Transverse colon (tissue), 4 donors: ENCODE measurements at places on chromosomes 2 and 18.

DNA sequence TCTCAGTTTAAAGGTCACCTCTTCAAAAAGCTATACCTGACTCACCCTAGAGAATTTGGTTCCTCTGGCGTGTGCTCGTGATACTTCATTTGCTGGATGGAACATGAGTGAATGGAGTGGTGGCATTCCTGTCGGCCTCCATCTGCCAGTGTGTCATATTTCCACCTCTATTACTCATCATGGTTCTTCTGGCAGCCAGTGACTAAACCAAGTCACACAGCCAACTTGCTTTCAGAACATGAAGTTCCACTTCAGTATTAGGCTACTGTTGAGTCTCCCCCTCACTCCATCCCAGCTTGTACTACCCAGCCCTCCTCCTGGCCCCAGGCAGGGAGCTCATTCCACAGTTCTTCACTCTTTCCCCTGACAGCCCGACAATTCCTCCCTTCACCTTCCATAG is 169.8 kb downstream of the MREG start:
- no peak for DNase-seq

DNA sequence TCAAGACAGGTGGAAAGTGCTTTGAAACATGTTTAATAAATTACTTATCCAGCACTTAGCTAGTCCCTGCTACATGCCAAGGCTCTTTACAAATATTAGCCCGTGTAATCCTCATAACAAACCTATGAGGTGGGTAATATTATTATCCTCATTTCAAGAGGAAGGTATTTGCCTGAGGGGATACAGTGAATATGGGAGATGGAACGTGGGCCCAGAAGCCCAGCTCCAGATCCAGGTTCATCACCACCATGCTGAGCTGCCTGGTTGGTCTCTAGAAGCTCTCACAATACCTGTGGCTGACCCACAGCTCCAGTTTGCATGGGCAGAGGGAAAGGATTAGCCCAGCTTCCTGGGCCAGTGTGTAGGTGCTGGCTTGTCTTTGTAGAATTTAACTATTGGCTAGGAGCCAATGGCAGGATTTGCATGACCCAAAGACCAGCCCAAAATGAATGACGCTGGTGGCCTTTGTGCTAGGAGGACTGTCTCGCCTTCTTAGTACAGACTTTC is 61.6 kb upstream of the ATP8B1 start:
- no peak for DNase-seq

DNA sequence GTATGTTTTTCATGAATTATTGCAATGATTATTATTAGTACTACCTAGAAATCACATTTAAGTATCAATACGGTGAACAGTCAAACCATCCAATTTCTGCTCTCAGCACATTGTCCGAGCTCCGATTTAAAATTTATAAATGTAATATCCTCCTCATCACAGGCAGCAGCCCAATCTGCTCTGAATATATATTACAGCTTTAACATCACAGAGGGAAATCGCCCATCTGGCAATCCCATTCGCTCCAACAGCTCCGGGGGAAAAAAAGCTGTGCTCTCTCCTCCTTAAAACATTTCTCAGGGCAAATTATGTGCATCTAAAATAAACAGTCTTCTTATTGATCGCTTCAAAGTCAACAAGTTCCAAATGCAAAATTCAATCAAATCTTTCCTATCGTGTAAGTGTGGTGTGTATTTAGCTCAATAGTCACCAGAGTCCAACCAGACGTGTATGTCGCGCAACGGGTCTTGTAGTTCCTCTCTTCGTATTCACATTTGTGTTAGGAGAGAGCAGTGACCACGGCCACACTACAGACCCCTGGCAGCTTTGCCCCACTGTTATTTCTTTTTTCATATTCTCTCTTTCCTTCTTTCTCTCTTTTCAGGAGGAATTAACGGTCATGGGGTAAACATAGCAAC is 2.4 kb downstream of the FIGN start:
- no peak for DNase-seq

DNA sequence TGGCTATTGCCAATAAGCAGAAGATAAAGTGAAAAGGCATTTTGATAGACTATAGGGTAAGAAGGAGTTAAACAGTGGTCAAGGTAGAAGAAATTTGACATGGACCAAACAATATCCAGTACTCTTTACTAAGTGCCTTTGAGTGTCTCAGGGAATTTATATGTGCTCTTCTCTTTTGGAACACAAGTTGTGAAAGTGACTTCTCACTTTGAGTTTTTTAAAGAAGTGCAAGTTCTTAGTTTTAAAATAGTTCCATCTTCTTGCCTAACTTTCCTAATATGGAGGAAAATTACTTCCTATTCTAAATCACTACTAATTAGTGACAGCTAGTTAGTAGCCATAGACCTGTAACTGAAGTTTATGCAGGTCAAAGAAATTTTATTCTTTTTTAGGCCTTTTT is 63.4 kb downstream of the AFTPH start:
- no peak for DNase-seq

DNA sequence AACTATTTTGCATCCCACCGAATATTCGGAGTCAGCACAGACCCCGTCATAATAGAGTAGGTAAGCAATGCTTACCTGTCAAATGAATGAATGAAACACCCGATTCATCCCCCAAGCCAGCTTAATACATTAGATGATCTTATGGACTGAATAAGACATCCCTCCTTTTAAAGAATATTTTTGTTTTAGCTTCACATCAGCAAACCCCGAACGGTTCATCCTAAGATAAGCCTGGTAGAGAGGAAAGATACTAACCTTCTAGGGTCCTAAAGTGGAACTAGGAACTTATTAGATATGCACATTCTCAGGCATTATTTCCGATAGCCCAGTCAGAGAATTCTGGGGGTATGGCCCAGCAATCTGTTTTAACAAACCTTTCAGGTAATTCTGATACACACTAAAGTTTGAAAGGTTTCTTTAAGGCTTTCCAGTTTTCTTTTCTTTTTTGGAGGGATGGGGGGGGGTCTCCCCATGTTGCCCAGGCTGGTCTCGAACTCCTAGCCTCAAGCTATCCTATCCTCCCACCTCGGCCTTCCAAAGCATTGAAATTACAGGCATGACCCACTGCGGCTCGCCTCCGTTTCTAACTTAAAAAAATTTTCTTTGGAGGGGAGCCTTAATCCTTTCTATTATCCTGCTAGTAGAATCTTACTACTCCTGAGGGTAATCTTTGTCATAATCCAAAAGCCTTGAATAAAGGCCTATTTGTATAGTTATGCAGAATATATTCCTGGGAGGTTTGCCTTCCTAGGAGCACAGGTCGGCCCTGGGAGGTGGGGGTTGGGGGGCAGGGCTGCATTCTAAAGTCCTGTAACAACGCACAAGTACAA is 1.0 kb upstream of the ACTR3 start:
- DNase-seq = peak; percentile 66

DNA sequence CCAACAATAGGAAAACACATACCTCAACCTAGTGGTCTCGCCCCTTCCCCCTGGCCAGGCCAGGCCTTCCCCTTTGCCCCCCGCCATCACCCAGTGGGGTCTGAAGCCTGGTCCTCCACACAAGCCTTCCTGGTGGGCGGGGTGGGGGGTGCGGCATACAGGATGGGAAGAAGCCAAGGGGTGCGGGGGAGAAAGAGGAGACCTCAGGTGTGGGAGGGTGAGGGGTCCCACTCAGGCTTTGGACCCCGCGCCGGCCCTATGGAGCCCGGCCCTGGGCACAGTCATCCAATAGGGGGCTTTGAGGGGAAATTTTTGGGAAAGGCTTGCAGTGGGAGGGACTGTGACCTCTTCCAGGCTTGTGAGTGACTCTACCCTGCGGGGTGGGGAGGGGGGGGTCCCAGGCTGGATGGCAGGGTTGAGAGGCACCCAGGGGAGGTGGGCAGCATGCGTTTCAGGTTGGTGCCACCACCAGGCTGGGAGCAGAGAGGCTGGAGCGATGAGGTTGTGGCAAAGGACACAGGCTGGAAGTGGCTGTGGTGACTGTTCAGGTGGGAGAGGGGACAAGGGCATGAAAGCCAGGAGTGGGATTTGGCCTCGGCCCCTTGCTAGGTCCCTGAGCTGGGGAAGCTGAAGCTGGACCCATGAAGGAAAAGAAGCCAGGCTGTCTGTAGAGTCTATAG is 1.3 kb downstream of the SLC66A3 start:
- no peak for DNase-seq

DNA sequence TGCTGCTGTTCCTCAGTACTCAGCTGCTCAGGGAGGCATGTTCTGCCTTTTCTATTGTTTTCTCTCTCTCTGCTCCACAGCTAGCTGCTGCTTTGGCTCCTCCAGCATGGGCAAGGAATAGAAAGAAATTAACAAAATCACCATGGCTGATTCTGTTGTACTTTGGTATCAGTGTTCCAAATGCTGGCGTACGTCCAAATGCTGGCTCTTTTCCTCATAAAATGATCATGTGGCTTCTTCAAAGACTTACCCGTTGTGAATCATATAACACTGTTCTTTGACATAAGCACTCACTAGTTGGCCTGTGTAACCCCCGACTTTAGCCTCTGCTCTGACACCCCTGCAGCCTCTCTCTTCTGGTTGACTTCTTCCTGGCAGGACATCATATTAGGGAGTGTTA is 547.6 kb downstream of the CPS1 start:
- DNase-seq = peak; percentile 10

GRCh38 chr2:179837408-179837807 is 24.0 kb downstream of the ZNF385B start:
- no peak for DNase-seq

GRCh38 chr2:96136129-96136720 is 2.1 kb downstream of the ASTL start:
- DNase-seq = no peak

DNA sequence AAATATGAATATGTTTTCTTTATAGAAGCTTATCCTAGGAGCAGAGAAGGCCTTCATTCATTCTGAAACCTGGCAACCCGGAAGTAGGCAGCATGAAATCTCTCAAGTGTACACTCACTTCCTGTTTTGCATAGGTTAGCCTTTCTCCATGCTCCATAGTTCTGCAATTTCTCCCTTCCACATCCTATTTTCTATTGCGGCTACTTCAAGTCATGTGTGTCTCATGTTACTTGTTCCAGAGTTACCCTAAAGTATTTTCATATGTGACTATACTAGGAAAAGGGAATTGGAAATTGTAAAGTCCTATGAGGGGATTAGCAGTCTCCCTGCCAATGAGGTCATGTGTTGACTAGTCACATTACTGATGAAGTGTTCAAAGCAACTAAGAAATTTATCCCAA is 320.6 kb downstream of the NCKAP5 start:
- no peak for DNase-seq

GRCh38 chr2:153536115-153536514 is 57.6 kb upstream of the RPRM start:
- DNase-seq = no peak

GRCh38 chr2:238161291-238162051 is 2.7 kb downstream of the ERFE start:
- no peak for DNase-seq

DNA sequence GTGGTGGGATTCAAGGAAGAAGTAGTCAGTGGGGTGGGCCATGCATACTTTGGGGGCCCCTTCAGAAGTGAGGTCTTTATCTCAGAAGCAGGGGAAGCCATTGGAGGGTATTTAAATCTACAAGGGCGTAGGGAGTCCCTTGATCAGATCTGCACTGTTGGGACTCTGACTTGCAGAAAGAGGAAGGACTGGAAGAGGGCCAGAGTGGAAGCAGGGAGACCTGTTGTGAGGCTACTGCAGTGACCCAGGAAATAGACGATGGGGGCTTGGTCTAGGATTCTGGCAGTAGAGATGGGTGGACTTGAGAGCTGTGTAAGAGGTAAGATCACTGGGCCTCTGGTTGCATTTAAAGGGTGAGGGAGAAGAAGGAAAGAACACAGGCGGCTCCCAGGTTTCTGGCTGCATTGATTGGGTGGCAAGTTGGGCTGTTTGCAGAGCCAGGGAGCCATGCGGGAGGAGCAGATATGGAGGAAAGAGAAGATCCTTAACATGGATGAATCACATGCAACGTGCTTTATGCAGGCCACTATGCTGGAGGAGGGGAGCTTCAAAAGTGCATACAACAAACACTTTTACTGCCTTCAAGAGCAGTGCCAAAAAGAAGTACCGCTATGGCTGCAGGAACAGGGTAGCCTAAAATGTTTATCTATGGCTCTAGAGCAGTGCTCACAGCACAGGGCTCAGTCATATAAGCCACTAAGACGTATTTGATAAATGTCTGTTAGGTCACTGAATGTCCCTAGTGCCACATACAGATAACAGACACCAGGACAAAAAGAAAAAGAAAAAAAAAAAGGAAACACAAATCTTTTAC is 2.3 kb downstream of the SFXN5 start:
- no peak for DNase-seq

- peak; percentile 71 for DNase-seq
Observed at GRCh38 chr2:71129902-71130151, 202 bp downstream of the MCEE start.

GRCh38 chr2:217208867-217209266 is 349.0 kb upstream of the TNP1 start:
- DNase-seq = no peak

DNA sequence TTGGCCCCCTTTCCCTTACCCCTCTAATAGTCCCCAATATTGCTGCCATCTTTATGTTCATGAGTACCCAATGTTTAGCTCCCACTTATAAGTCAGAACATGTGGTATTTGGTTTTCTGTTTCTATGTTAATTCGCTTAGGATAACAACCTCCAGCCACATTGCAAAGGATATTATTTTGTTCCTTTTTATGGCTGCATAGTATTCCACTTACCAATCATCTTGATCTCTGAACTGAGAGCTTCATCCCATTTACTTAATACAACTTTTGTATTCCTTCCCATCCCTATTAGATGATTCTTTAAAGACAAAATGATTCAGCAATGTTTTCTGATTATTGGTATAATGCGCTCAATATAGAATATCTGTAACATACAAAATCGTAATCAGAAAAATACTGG is 36.7 kb downstream of the ARL5A start:
- no peak for DNase-seq

DNA sequence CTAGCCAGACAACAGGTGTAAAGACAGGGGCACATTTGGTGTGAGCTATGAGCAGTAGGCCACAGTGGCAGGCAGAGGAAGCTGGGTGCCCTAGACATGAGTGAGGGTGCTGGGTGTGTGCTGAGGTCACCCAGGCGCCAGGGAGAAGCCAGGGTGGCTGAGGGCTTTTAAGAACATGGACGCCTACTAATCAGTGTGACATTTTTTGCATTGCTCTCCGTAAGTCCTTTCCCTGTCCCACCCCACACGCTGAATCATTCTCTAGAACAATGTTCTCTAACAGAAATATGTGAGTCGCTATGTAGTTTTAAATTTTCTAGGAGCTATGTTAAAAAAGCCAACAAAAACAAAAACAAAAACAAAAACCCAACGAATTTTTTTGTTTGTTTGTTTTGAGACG is 204.5 kb upstream of the REV1 start:
- no peak for DNase-seq

DNA sequence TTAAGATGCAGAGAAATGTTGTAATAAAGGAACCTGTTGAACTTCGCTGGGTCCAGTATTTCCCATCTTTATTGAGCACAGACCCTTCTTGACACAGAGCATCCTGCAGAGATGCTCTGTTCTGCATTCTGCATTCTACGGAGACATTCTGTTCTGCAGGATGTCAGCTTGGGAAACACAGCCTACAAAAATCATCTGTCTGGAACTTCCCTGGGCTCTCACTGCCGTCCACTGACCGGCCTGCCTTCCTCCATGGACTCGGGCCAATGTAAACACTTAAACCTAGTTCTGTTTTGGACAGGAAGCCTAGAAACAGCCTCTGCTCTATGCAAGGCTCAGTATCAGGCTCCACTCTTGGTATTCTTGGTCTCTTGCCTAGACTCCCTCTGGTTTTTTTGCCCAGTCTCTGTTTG is 90.0 kb upstream of the PPP1CB start:
- DNase-seq = peak; percentile 75

GRCh38 chr2:172662099-172662498 is 73.5 kb upstream of the RAPGEF4 start:
- no peak for DNase-seq

- peak; percentile 31 for DNase-seq
Observed at GRCh38 chr2:200305797-200306195, 697 bp upstream of the SPATS2L start.
